ENCODE measurements at places on chromosomes 1 and 21.

DNA sequence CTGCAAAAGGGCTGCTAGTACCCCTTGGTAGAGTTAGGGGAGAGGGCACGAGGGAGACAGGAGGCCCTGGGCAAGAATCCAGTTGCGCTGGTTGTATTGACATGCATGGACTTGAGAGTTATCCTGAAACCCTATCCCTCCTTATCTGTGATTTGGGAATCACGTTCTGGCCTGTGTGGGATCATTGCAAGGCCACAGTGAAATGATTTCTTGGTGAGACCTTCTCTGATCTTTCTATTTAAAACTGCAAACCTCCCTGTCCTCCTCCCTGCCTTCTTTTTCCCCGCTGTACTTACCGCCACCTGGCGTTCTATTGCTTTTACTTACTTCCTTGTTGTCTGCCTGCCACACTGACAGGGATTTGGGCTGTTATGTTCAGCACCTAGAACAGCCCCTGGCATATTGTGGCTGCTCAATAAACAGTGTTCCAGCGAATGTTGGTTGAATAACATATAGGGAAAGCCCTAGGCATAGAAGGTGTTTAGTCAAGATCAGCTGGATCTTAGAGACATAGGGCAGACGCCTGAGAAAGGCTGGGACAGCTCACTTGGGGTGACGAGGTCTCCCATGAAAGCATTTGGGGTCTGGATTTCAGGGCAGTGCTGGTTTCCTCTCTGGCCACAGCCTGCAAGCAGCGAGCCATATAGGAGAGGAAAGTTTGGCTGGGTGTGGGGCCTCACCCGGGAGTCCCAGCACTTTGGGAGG, 25.6 kb downstream of the ALPL start:
- DNase-seq = peak; percentile 6

DNA sequence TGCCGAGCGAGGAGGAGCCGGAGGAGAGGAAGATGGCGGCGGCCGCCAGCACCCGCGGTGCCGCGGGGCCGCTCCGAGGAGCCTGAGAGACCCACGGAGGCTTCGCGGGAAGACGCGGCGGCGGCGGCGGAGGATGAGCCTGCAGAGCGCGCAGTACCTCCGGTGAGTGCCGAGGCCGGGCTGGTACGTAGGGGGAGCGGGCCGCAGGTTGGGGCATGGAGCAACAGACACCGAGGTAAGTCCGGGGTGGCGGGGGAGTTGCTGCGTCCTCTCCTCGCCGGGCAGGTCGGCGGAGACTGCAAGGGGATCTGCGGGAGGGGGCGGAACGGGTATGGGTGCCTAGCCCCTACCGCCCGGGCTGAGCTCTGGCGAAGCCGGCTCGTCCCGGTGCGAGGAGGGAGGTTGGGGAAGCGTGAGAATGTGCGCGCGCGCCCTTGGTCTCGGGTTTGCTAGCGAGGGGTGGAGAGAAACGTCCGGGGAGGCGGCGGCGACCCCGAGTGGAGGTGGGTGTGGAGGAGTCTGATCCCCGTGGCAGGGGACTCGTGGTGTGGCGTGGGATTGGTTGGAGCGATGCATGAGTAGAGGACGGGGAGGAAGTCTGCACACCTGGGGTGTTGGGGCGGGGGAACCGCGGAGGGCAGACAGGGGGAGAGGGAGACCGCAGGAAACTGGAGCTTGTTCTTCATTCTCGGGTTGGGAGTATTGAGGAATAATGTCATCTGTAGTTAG, at the start of gene SMG7:
Gene SMG7 (plus strand): TSS at position 12 of the 729 bp plus-strand sequence. CDS start 122 bp downstream, at position 134.
- peak; percentile 23 for DNase-seq

DNA sequence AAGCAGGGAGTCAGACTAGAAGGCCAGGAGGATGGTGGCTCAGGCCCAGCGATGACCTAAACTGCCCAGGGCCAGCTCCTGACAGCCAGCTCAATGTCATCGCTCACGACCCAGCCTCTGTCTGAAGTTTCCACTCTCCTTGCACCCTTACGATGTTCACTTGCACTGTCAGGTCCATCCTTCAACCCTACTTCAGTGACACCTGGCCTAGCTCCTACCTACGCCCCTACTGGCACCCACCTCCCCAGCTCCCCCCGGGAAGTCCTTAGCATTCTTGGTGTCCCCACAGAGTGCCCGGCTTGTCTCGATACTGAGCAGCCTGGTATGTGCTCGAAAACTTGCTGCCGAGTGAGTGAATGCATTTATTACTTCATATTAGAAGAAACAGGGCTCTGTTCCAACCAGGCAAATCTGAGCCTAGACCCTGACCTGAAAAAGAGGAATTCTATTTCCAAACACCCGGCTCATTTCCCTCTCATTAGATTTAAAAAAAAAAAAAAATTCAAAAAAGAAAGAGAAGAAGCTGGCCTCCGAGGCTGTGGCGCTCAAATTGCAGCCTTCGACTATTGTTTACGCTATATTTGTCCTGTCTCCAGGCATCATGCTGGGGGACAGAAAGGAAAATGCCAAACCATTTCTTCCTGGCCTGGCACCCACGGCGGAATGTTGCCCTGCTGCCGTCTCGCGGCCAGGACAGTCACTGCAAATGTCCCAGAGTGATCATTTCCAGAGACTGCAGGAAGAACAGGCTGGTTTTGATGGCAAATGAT, 29.8 kb upstream of the LRRC38 start:
- DNase-seq = no peak

GRCh38 chr21:31235671-31236450, 108.2 kb downstream of the TIAM1 start:
- peak; percentile 3 for DNase-seq
